Gastroesophageal sphincter (tissue), 4 donors: ENCODE measurements at places on chromosomes 7 and 10.

- ATAC-seq: no peak
Observed at GRCh38 chr7:139169816-139170215, 60.3 kb upstream of the ZC3HAV1 start.

GRCh38 chr10:5466451-5467206, 32.7 kb downstream of the CALML5 start:
- ATAC-seq: peak; percentile 55

DNA sequence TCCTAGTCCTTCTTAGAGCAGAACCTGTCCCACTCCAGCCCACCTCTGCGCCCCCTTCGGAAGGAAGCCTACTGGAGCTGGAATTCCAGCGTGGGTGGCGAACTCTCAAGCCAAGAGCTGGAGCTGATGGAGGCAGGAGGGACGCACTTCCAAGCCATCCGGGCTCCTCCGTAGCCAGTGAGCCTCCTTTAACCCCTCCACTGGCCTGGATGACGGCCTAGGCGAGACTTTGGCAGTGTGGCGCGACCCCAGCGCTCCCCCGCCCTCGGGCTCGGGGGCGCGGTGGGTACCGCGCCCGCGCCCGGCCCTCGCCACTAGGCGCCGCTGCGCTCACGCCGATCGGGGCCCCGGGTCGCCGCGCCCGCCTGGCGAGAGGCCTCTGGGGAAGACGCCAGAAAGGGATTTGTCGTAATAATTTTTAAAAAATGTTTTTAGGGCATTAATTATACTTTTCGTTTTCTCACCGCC, 5.1 kb upstream of the EMX2 start:
- ATAC-seq: no peak

GRCh38 chr7:127287133-127287532, 34.4 kb upstream of the GRM8 start:
- no peak for ATAC-seq

DNA sequence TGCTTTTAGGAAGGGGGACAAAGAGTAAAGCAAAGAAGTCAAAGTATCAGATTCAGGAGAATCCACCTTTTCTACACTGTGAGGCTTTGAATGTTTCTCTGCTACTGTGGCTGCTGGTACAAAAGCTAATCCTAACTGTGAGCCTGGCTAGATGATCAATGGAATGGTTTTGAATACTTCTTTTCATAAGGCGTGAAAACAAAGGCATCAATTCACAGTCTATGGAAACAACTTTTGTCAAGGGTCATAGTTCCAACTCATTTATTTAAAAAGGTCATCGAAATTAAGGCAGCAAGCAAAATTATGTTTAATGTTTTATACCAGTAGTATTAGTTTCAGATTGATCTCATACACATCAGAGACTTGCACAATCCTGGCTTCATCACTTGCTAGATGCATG, 118.1 kb downstream of the CTTNBP2 start:
- ATAC-seq: no peak

DNA sequence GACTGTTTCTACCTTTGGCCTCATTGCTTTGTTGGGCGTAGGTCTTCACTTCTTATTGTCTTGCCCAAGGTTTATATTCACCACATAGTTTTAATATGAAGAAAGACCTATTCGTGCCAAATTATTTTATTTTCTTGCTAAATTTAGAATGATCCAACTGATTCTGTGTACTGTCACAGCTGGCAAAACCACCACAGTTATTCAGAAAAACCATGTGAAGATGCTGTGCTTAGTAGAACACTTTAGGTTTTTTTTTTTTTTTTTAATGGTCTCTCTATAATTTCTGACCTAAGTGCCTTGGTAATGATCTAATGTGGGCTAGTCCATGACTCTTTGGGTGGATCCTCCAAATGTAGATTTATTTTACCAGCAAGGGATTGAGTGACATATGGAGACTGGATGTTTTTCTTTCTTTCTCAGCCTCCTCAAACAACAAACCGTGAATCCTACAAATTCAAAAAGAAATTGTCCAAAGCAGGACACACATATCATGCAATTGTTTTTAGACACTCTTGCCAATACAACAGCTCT, 243.8 kb downstream of the DYNC1I1 start:
- ATAC-seq: no peak

DNA sequence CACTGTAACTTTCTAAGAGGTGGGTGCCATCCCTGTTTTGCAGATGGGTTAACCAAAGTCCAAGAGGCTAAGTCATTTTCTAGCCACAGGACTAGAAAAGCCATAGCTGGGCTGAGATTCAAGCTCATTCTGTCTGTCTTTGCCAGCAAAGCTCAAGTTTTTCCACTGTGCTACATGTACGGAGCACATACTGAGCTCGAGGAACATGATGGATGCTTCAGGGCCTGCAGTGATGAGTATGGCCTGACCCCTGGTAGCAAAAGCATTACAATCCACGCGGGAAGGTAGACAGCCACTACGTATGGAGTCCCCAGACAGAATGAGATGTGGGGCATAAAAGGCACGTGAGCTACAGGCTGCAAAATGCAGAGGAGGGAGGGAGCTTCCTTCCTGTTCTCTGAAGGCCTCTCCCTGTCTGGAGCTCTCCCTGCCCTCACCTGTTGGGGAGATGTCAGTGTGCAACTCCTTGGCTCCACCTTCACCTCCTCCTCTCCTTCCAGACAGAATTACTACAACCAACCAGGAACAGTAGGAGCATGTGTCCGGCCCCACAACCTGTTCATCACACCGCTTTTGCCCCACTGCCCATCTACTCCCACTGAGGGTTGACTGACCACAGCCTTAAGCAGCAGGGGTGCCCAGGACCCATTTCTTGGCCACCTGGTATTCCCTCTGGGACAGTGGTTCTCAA, 16.4 kb downstream of the ITPRIP start:
- no peak for ATAC-seq

- ATAC-seq: no peak
Observed at GRCh38 chr10:88490231-88490980, 92.7 kb downstream of the RNLS start.

- no peak for ATAC-seq
Observed at GRCh38 chr7:23380556-23380955, 81.4 kb downstream of the MALSU1 start.

- no peak for ATAC-seq
Observed at GRCh38 chr7:64873517-64873916, 29.6 kb upstream of the ZNF273 start.

DNA sequence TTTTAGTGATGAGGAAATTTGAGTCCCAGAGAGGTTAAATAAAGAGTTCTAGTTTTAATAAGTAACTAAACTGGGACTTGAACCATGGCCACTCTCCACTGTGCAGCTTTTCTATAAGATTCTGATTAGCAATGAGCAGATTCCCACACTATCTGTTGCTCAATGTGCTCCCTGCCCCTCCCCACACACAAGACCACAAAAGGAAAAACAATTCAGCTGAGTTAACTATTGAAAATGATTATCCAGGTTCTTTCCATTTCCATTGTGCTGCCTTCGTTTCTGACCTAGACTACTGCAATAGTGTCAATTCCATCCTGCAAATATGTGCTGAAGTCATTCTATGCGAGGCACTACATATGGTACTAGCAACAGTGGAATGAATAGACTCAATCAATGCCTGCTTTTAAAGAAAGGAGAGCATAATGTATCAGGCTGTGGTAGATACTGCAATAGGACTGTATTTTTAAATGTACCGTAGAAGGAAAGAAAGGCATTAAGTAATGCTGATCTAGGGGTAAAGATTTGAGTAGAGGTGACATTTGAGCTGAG, 97.0 kb downstream of the SEMA3C start:
- no peak for ATAC-seq

GRCh38 chr7:104873401-104873800, 140.6 kb upstream of the KMT2E start:
- ATAC-seq: no peak

DNA sequence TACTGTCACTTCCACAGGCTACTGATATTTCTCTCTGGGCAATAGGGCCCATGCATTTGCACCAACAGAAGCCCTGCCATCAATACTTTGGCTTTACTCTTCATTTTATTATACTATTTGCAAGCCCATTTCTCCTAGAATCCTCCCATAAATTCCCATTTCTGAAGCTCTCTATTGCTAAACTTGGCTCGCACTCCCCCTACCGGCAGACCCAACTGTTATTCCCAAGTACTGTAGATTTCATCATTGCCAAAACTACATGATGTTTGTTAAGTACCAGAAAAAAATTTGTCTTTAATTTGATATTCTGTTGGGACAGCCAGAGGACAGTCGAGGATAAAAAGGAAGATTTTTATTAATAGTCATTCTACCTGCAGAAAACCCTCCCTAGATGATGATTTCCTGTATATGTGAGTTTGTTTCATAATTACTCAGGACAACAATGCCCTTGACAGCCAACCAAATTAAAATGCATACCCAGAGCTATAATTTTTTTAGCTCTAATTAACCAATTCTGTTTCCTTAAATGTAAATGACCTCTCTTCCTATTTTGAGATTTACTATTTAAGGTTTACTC, 298.6 kb downstream of the REEP3 start:
- no peak for ATAC-seq

DNA sequence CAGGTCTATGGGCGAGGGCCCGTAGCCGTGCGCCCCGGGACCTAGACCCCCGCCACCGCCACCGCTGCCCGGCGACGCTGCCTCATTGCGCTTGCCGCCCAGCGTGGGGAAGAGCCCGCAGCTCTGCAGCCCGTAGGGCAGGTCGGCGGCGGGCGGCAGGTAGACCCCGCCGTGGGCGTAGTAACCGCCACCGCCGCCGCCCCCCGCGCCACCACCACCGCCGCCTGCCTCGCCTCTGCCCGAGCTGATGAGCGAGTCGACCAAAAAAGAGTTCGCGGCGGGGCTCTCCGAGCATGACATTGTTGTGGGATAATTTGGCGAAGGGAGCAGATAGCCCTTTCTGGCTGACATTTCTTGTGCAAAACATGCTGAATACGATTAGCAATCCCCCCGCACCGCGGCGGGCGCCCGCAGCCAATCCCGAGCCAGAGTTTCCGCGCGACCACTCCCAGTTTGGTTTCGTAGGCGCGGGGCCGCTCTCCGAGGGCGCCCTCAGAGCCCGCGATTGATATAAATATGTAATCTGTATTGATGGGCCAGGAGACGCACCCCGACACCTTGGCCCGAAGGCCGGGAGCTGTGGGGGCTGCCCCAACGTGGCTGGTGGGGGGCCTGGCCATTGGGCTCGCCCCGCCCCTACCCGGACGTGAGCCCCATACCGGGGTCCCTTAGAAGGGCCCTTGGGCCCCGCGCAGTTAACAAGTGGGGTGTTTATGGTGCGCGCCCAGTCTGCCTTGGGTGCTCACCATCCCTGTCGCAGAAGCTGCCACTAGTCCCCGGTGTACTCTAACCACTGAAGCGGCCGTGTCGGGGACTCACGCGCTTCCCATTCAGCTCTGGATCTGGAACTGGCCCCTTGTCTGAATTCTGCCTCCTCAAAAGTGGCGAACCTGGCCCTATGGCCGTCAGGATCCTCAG, at the start of gene HOXA10:
Gene HOXA10 (minus strand): TSS at position 365 of the 918 bp plus-strand sequence. CDS start 14 bp downstream, at position 351.
- no peak for ATAC-seq

GRCh38 chr10:79434821-79435251, 10.6 kb downstream of the ZCCHC24 start:
- no peak for ATAC-seq

GRCh38 chr7:15462721-15463389, 99.0 kb downstream of the AGMO start:
- no peak for ATAC-seq

GRCh38 chr10:58723186-58723585, 210.5 kb downstream of the BICC1 start:
- no peak for ATAC-seq

DNA sequence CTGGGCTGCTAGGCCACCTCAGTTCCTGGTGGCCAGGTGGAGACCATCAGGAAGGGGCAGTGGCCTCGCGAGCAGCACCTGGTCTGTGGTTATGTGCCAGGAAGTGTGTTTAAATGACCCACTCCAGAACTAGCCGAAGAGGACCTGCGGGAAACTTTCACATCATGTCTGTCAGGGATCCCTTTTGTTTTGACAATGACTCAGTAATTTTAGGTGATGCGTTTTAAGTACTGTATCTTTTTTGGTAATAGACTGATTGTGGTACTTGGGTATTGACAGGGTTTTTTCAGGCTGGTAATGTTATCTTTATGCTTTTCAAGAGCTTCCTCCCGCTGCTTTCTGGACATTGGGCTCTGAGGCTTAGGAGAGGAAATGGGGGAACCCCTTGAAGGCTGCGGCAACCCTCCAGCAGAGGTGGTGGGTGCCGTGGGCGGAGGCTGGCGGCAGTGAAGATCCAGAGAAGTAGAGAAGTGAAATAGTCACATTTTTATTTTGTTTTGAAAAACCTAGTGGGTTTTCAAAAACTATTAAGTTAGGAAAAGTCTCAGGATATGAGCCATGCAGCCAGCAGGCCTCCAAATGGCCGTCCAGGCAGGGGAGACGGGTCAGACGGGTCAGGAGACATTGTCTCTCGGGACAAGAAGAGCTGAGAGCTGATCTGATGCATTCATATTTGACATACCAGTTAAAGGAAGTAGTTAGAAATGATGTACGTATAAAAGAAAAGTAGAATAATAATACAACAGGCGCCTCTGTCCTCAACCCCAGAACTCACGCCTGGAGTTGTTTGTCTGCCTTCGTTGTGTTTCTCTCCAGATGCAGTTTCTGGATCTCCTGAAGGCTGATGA, 27.7 kb downstream of the PPP2R2D start:
- ATAC-seq: no peak

- ATAC-seq: no peak
Observed at GRCh38 chr10:119406601-119407253, 135.8 kb downstream of the RGS10 start.

- no peak for ATAC-seq
Observed at GRCh38 chr10:89966211-89966610, 264.8 kb downstream of the KIF20B start.

DNA sequence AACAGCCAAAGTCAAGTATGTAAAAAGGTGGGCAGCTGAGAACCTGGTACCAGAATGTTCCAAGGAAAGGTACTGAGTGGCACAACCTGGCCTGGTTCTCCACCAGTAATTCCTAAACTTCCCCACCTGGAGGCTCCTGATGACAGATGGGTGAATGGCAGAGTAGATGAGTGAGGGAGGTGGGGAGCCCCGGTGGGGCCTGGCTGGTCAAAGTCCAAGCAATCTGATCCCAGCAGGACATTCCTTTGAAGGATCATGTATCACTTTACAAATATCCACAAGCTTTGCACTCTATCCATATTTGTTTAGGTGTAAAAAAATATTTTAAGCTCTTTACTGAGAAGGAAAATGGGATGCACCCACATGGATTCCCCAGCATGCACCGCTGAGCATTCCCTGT, 250.2 kb downstream of the DPP6 start:
- ATAC-seq: no peak

DNA sequence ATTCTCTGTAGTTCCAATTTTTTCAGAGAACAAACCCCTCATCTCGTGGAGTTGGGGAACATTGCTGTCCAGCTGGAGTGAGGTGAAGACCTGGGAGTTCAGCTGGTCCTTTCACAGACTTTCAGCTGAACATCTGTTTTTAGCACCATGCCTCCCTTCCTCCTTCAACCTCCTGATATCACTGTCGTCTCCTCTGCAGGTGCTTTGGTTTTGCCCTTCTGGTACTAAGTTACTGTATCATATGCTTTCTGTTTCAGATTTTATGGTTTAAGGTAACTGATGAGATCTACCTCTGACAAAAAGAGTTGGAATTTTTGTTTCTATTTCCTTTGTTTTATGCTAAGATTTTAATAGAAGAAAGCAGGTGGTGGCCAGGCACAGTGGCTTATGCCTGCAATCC, 102.9 kb downstream of the ZNF438 start:
- no peak for ATAC-seq
